ENCODE measurements at places on chromosomes 12 and 14.

- no peak for DNase-seq
Measured at GRCh38 chr12:68454892-68455291, 122.7 kb upstream of the MDM1 start.

DNA sequence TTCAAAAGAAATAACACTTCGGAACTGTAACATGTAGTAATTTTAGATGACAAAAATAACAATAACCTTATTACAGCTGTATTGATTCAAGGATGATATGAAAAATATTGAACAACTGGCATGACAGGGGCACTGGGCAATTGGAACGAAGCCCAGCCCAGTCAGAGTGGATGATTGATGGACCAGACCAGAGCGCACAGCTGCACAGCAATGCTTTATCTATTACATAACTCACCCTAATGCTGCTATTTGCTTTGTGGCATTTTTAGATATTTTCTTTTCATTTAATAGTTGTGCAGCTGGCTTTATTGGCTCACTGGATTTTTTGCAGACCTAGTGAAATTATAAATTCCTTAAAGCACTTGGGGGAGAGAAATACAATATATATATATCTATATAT, 26.9 kb upstream of the FERMT2 start:
- no peak for DNase-seq

DNA sequence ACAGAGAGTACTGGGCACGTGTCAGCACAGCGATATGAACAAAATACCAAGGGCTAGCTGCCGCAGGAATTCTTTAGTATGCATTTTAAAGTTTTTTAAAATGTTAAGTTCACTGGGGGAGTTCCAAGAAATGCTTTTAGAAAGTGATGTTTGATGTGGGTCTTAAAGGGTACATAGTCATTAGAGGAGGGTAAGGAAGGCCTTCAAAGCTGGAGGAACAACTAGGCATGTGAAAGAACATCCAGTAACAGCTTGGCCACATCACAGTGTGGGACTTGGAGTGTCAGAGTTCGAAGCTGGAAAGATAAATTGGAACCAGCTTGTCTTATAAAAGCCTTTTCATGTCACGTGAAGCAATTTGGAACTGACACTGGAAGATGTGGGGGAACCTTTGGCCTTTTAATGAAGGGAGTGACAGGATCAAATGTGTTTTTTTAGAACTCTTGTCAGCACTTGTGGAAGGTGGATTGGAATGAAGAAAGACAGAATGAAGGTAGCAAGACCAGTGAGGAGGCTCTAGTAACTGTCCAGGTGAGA, 57.7 kb downstream of the WDR20 start:
- no peak for DNase-seq

DNA sequence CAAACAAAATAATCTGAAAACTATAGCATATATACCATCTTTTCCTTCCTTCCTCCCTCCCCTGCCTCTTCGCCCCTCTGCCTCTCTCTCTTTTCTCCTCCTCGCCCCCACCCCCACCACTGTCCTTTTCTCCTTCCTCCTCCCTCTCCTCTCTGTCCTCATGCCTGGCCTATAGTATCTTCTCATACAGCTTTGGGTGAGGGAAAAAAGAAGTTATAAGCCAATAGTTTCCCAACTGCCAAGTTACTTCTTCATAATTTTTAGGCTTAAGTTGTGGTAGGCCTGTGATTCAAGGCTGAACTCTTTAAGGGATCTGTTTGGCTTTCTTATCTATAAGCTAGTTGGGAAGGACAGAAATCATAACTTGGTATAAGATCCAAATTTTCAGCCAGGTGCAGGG, 9.1 kb downstream of the TMED10 start:
- DNase-seq = no peak

DNA sequence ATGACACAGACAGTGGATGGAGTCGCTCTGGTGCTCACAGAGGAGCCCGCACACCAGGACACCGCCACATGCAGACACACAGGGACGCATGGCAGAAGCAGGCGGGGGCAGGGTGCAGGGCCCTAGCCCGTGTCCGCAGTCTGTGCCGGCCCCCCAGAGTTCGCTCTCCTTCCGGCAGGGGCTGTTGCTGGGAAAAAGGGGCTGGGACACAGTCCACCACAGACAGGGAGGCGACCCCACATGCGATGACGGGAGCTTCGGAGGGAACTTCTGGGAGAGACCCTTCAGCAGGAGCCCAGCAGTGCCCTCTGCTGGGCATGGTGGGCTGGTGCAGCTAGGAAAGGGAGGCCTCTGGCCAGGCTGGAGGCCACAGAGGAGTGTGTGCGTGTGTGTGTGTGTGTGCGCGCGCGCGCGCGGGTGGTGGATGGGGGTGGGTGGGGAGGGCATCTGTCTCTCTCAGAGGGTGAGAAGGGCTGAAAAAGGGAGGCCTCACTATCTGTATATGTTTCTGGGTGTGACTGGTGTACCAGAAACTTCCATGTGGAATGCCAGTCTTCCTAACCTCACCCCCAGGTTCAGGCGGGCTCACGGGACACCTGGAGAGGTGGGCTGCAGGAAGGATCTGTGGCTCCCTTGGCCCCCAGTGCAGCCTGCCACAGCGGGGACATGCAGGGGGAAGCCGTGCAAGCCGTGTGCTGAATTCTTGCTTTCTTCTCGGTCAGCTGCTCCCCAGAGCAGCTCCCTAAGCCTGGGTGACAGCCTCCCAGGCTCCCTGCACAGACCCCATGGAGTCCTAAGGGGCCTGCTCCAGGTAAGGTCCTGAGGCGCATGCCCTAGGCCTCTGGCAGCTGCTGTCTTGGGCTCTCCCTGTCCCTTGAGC, 60.7 kb downstream of the PLEKHG3 start:
- DNase-seq = peak; percentile 86

DNA sequence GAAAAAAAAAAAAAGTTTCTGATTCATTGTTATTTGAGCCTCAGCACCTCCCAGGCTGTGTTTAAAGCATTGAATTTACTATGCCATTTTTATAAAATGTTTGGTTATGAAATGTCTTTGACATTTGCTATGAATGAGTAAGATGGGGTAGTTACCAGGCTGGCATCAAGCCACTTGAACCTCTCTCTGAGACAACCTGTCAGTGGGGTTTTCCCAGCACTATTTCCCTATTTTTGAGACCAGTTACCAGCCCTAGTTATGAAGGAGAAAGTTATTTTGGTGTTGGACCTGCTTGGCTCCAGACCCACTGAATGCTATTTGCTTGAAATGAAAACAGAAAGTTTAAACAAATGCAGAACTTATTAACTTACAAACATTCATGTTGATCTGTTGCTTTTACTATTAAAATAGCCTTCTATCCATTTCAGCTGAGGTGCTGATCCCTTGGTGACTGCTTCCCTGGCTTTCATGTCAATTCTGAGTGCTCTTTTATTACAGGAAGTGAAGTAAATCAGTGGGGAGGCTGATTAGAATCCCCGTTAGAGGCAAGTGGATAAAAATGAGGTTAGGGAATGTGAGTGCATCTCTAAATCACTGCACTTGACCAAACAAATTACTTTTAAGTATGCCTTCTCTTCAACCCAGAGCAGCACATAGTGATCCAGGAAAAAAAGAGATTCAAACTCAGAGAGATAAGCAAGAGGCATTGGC, 37.8 kb downstream of the LLPH start:
- DNase-seq = no peak

DNA sequence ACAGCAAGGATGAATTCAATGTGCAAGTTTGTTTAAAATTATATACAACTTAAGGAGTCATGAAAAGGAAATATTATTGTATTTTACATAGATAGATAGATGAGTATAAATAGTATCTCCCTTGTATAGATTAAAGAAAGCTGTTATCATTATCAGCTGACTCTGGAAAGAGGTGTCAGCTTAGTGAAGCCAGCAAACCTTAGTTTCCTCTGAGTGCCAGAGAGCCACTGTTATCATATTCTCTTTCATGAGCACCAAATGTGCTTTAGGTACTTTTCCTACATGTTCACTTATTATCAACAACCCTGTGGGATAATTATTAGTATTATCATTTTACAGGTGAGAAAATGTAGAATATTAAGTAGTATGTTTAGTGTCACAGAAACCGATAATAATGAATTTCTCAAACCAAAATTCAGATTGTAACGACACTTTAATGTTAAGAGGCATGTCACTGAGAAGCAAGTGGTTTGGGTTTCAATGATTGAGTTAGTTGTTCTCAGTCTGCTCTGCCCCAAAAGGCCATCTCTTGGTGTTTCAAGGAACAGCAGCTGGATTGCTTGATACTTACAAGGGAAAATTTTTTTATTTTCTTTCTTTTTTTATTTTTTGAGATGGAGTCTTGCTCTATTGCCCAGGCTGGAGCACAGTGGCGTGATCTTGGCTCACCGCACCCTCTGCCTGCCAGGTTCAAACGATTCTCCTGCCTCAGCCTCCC, 53.7 kb downstream of the PLEKHA5 start:
- DNase-seq = no peak

GRCh38 chr12:22860926-22861325, 236.0 kb downstream of the ETNK1 start:
- DNase-seq = peak; percentile 35

DNA sequence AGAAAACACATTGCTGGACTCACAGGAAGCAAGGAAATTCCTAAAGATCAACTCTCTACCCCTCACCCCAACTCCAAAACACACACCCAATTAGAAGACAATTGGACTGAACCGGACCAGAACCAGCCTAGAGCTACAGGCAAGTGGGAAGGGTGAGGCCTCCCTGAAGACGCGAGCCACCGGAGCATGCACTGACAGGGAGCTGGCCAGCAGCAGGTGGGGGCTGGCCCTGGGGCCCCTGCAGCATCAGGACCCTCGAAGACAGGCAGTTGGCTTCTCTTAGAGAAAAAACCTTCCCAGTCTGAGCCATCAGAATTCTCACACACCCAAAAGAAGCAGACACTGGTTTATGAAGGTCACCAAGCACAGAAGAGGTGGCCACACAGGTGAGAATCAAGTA, 209.5 kb upstream of the DIO3 start:
- no peak for DNase-seq

- no peak for DNase-seq
Measured at GRCh38 chr12:39033782-39034181, 128.4 kb upstream of the CPNE8 start.

GRCh38 chr12:40942326-40942725, 245.8 kb upstream of the PDZRN4 start:
- DNase-seq = no peak

GRCh38 chr12:1723721-1724120, 32.9 kb downstream of the ADIPOR2 start:
- no peak for DNase-seq

- no peak for DNase-seq
Measured at GRCh38 chr14:104201063-104201462, 62.7 kb downstream of the KIF26A start.

DNA sequence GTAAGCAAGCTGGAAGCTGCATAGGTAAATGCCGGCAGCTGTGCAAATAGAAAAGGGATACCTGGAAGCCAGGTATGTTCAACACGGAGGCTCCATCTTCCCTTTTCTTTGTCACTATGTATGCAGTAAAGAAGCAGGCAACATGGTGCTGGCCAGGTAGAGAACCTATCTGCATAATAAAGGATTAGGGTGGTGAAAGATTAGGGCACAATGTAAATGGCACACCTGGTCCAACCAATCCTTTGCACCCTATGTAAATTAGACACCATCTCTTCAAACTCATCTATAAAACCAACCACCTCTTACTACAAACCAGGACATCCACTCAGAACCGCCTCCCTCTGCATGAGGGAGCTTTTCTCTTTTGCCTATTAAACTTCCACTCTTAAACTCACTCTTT, 32.3 kb downstream of the RPS29 start:
- no peak for DNase-seq

DNA sequence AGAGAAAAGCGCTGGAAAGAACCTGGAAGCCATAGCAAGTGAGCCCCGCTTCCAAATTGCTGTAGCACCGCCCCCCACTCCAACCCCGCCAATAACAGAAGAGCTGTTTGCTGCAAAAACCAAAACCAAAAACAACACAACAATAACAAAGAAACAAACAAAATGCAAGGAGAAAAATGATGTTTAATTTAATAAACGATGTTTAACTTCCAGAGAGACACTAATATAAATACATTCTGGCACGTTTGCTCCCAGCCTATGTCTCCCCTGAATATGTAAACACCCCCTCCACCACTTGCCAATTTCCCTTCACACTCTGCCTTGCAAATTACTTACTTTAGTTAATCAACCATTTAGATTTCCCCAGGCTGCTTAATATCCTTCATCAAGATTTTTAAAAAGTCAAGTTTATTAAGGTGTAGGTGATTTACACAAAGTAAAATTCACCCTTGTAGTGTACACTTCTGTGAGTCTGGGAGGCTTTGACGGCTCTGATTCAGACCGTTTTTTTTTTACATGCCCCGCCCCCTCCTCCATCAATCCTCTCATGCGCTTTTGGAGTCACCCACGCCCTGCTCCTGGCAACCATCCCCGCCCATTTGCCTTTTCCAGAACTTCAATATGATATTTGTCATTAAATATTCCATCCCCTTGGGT, 482 bp upstream of the IFI27L2 start:
- DNase-seq = peak; percentile 48

DNA sequence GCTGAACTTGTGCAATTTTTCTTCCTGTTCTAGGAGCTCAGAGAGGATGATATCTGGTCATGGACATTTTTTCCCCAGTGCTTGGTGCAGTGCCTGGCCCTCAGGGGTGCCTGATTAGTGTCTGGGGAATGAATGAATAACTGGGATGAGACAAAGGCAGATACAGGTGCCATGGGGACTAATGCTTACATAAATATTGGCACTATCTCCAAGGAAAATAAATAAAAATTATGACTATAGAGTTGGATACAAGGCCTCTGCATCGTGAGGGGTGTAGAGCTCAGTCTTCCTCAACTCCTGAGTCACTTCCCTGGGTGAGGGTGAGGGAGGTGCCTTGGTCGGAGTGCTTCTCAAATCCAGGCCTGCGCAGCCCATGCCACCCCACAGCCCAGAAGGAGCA, 188.6 kb downstream of the KCNA5 start:
- no peak for DNase-seq

DNA sequence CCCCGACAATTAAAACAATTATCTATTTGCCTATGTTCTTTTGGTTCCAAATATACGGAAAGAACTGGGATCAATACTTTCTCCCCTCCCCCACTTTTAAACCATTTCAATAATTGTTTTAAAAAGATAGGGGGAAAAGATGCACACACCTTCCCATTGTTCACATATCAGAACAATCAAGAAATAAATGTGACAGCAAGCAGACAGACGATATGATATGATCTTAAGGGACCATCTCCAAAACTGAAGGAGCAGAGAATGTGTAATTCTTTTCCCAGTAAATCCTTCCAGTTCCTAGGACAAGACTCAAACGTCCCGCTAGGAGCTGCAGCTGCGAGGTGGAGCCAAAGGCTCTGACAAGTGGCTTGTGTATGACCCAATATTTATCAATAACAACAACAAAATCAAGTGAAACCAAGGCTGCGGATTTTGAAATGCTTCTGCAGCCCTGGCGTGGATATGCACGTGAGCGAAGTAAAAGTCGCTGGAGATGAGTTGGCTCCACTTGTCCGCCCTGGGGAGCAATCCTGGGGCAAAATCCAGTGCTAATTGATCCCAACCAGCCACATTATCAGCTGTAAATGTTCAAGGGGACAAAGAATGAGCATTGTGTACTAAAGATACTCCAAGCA, 8.2 kb upstream of the FOXG1 start:
- DNase-seq = no peak

GRCh38 chr12:59173695-59174094, 253.4 kb upstream of the LRIG3 start:
- DNase-seq = no peak

GRCh38 chr12:30417697-30418231, 277.9 kb downstream of the IPO8 start:
- no peak for DNase-seq
